ENCODE measurements at places on chromosomes 5 and 9. TPM values are rescaled to one million over a fixed set of nuclear protein-coding genes. Genes with fewer than 3 reads are reported as not detected.

The VDAC1 gene
- total RNA-seq = 123 TPM

The TRPM3 gene
- 49.7 TPM for total RNA-seq

The CYLC2 gene
- total RNA-seq = not detected

The NUP214 gene
- 26.2 TPM for total RNA-seq

The SPATA31C1 gene
- total RNA-seq = not detected

The OTP gene
- total RNA-seq = 0.27 TPM

The OR1Q1 gene
- total RNA-seq = not detected
